ENCODE measurements at places on chromosomes 16 and 17. TPM values are rescaled to one million over a fixed set of nuclear protein-coding genes. Genes with fewer than 3 reads are reported as not detected.

The ENGASE gene
- total RNA-seq = 15.7 TPM

The VWA3A gene
- not detected for total RNA-seq

The TRPV2 gene
- total RNA-seq = 22.9 TPM

The GRAP gene
- 85.6 TPM for total RNA-seq

The TRIM16 gene
- total RNA-seq = 72.1 TPM

The MT2A gene
- 126 TPM for total RNA-seq

The TBC1D26 gene
- total RNA-seq = not detected

The RNF112 gene
- not detected for total RNA-seq

The NUPR1 gene
- total RNA-seq = 0.33 TPM

The MEOX1 gene
- not detected for total RNA-seq

The BMERB1 gene
- total RNA-seq = 20.3 TPM

Measured in vein endothelial cell (primary cell).